Stimulated activated CD8-positive, alpha-beta memory T cell treated with anti-CD3 and anti-CD28 coated beads, Interleukin-4, amount 100 ng/mL, for 48 hours (primary cell): ENCODE measurements at places on chromosomes 3 and 15.
A peak's percentile ranks its signal among the peaks of the same experiment; 100 is the strongest.

DNA sequence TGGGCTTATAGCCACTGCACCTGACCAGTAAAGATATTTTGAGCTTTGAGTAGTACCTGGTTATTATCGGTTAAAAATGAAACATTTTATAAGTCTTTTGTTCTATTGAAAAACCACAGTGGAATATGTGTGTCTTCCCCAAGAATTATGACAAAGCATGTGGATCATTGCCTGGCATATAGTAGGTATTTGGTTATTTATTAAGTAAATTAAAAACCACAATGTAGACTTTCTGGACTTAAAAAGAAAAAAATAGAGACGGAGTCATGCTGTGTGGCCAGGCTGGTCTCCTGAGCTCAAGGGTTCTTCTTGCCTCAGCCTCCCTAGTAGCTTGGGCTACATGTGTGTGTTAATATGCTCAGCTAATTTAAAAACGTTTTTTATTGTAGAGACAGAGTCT is 43.5 kb downstream of the UBE2E2 start:
- no peak for DNase-seq

DNA sequence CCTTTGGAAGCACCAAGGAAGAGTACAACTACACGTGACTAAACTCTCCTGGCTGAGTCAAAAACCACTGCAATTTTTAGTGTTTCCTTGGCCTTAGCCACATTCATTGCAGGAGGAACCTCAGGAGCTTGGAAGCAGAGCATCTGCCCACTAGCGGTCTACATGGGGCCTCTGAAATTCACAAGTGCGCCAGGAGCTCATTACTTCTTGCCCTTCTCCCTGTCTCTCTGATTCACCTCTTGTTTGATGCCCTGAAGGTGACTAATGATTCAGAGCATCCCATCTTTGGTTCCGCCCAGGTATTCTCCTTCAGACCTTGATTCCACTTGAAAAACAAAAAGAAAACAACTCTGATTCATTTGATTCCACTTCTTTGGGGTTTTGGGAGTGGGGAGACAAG is 201.1 kb upstream of the LPP start:
- no peak for DNase-seq

DNA sequence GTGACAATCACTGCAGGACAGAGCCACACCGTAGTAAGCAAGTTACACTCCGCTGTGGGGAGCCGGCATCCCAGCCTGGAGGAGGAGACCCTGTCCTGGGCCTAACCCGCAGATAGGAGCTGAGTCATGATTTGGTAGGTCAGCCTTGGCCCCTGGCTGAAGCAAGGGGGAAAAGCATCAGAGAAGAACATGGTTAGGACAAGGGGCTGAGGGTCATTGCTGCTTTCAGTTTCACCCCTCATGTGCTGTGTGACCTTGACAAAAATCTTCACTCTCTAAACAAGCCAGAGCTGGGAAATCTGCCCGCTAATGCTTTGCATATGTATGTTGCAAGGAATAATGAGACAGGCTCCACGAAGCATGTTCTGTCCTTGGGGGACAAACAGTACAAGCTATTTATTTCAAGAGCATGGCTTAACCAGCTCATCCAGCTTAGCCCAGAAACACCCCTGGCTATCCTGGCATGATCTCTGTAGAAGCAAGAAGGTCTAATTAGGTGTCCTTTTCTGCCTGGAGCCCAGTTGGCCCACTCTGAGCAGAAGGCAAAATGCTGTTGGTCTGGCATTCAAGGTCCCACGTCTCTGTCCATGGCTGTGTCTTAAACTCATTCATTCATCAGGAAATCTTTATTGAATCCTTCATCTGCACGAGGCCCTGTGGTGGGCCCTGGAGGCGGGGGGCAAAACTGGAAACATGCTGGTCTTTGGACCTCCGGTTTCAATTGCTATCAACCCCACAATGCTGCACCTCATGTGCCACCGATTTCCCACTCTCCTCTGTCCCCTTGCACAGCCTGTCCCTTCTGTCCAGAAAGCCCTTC is 221.3 kb upstream of the LYSMD4 start:
- DNase-seq, result peak; percentile 8

- DNase-seq, result no peak
These were observed 91.5 kb downstream of the CERS3 start for GRCh38 chr15:100437261-100437660.

DNA sequence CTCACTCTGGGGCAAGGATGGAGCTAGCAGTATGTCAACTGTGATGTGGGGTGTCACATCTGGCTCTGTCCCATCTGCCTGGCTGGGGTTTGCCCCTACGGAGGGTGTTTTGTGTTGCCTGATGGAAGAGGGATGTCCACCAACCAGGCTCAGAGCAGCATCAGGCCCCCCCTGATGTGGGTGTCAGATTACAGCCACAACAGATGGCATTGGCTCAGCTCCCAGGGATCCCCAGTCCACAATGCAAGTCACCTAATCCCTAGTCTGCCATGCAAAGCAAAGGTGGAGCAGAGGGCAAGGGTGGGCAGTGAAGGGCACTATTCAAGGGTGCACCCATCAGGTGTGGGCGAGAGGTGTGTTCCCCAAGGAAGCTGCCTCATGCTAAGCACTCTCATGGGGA is 48.9 kb upstream of the AMOTL2 start:
- DNase-seq, result no peak

GRCh38 chr3:173986861-173987410 is 589.4 kb downstream of the NLGN1 start:
- no peak for DNase-seq

GRCh38 chr15:92886042-92886537 is 14.0 kb upstream of the CHD2 start:
- DNase-seq, result no peak

DNA sequence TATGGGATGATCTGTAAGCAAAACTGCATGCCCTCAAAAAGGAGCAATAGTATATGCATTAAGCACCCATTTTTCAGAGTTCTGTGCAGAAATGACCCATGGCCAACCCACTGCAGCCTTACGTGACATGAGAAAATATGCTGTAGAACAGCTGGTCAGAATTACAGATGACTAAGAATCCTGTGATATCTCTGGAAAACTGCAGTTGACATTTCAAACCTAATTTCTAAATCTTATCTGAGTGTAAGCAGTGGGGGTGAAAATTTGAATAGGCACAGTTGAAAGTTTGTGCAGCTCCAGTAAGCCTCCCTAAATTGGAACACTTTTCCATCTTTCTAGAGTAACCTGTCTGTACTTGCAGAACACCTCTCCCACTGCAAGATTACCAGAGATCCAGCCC is 28.7 kb upstream of the COL6A6 start:
- DNase-seq, result no peak

- DNase-seq, result peak; percentile 85
These were observed 9.9 kb downstream of the DISP2 start for GRCh38 chr15:40367686-40368611.

DNA sequence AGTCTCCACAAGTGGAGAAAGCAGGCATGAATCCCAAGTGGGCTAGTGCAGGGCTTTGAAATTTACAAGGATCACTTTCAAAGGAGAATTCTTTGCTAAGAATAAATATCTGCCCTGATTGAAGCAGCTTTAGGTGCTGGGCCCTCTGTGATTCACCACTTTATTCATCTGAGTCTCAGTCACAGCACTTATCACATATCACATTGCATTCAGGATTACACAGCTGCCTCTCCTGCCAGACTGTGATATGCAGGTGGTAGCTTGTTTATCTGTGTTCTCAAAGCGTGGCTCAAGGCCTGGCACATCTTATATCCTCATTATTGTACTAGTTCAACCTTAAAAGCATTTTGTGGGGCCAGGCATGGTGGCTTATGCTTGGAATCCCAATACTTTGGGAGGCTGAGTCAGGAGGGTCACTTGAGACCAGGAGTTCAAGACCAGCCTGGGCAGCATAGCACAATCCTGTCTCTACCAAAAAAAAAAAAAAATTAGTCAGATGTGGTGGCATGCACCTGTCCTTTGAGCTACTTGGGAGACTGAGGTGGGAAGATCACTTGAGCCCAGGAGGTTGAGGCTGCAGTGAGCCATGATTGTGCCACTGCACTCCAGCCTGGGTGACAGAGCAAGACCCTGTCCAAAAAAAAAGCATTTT is 156.9 kb upstream of the EIF1B start:
- no peak for DNase-seq
